ENCODE measurements at places on chromosomes 11 and 22.
A peak's percentile ranks its signal among the peaks of the same experiment; 100 is the strongest.

- no peak for DNase-seq
Observed at GRCh38 chr11:75326439-75326810, 25.0 kb downstream of the ARRB1 start.

DNA sequence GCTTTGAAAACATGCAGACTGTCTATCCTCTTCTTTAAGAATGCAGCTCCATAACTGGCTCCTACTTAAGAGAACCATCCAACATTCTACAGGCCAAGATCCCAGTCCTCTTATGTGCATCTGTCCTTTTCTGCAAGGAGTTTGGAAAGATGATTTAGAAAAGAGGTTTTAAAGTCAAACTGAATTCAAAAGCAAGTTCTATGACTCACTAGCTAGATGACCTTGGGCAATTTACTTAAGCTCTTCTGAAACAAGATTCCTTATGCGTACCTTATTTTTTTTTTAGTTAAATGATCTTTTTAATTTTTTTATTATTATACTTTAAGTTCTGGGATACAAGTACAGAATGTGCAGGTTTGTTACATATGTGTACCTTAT, 29.2 kb downstream of the GUCY1A2 start:
- no peak for DNase-seq

GRCh38 chr11:87097582-87097981, 59.8 kb downstream of the TMEM135 start:
- DNase-seq = peak; percentile 100

GRCh38 chr11:111387363-111387762, 8.3 kb upstream of the POU2AF1 start:
- DNase-seq = peak; percentile 10

- no peak for DNase-seq
Observed at GRCh38 chr22:43407591-43407990, 4.2 kb upstream of the MPPED1 start.

- DNase-seq = no peak
Observed at GRCh38 chr11:67174311-67174710, 55.2 kb downstream of the KDM2A start.

GRCh38 chr11:88414385-88414861, 76.9 kb upstream of the CTSC start:
- peak; percentile 100 for DNase-seq

- no peak for DNase-seq
Observed at GRCh38 chr22:28808716-28809355, 8.5 kb upstream of the XBP1 start.

- DNase-seq = no peak
Observed at GRCh38 chr11:64223001-64223651, 2.9 kb downstream of the TRPT1 start.

DNA sequence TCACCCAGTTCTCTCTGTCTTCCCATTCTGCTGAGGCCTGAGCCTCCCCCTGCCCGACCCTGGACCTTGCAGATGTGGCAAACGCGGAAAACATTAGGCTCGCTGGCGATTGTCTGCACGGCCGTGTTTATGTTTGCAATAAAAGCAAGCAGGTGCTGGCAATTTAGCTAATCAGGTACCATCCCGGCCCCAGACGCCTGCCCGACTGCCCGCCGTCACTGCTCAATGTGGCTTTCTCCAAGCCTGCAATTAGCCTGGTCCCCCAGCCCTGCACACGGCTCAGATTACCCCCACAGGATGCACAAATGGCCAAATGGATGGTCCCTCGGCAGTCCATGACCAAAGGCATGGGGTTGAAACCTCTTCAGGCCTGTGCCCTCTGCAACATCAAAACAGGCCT, 259.7 kb downstream of the MN1 start:
- no peak for DNase-seq

GRCh38 chr11:37533087-37533486, 935.1 kb upstream of the RAG2 start:
- DNase-seq = peak; percentile 17

All from OCI-M1 (cell line).